Activated CD4-positive, alpha-beta T cell treated with anti-CD3 and anti-CD28 coated beads, Interleukin-2, amount 50 U/mL, for 16 hours (primary cell): ENCODE measurements at places on chromosomes 4 and X.

DNA sequence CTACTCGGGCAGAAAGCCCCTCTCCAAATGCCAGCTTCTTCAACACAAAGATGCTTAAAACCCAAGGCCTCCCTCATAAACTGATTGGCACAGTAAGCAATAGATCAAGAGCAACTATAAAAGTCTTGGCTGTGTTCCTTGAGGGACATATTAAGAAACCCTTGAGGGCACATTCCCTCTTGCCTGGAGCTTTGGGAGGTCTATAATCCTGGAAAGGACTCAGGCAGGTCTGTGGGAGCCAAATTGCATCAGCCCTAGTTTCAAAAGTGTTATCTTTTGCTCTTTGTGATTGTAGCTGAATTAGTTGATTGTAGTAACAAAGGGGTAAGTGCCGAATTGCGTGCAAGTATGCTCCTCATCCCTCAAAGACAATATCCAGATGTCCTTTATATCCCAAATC is 18.6 kb upstream of the SETD7 start:
- no peak for DNase-seq

DNA sequence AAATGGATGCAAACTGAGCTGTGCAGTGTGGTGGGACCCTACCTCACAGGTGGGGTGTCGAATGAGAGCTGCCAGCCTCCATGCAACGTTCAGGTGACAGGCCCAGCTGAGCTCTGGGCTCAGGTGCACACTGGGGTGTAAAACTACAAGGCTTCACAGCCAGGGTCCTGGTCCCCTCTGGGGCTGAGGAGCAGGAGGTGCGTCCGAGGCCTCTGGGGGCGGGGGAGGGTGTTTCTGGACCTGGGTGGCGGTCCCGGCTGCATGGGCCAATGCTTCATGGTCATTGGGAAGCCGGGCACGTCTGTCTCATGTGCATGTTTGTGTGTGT is 26.5 kb upstream of the SORCS2 start:
- no peak for DNase-seq

DNA sequence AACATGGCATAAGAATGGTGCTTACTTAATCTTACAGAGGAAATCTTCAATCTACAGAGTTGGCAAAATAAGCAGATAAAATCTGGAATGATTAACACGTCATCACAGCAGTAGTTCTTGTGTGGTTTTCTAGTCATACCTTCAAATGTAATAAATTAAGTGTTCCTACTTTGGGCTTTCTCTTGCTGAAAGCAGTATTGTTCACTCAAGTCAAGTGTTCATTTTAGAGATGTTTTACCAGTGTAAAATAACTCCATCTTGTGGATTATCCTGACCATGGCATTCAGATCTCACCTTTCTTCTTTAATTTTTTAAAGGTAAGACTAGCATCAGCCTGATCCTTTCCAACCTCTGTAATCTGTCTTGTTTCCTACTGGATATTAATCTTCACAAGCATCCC is 72.9 kb downstream of the ADAMTS3 start:
- no peak for DNase-seq

DNA sequence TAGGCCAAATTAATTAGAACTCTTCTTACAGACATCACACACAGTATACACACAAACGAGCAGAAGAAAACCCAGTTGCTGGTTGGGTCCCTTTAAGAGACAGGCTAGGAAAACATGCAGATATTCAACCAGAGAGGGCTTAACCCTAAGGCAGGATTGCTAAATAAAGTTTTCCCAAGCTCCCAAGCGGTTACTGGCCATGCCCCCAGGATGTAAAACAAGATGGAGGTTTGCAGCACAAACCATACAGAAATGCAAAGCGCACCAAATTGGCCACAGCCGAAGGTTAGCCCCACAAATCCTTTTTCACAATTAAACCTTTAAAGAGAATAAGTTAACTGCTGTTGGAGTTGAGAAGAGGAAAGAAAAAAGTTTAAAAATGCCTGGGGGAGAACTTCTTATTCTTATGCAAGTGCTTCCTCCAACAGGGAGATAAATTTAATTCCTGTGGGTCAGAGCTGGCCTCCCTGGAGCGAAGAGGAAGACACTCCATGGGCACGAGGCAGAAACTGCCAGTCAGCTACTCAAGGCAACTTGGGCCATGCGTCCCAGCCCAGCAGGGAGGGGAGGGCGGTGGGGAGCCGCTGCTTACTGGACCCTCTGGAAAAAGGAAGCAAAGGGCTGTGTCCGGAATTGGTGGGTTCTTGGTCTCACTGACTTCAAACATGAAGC is 167.6 kb upstream of the ARSJ start:
- DNase-seq, result no peak

GRCh38 chr4:176627916-176628315 is 164.8 kb downstream of the VEGFC start:
- no peak for DNase-seq

- no peak for DNase-seq
These were observed 800.2 kb upstream of the FTHL17 start for GRCh38 chrX:31872007-31872406.

- DNase-seq, result no peak
These were observed 75.7 kb upstream of the DDX3X start for GRCh38 chrX:41258226-41258625.

DNA sequence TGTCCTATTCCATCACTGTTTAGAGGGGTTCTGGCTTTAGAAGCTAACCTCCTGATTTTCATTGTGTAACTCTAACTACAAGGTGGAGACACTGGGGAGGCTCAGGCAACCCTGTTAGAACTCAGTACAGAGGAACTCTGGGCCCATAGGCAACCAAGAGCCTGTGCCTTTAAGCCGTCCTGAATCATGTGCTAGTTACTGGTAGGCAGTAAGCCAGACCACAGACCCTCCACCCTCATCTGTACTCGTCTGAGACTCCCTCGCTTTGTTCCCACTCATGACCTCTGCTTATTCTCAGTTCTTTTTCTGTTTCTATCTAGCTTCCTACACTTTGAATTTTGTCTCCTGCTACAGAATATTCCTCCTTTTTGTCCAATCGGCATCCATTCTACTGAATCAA is 31.4 kb downstream of the TBC1D1 start:
- no peak for DNase-seq

DNA sequence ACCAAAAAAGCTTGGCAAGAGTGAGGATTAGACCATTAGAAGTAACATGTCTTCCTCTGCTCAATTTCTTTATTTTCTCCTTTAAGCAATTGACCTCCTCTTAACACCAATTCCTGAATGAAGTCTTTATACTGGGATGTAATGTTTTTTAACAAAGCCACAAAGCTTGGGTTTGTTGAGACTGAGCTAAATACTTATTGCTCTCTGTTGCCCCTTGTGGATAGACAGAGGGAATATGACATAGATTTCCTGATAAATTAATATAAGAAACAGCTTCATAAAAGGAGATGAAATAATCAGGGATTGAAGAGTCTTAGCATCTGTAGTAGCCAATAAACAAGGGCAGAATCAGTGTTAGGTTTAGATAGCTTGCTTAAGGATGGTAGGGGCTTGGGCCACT is 57.6 kb downstream of the CCDC160 start:
- DNase-seq, result no peak

DNA sequence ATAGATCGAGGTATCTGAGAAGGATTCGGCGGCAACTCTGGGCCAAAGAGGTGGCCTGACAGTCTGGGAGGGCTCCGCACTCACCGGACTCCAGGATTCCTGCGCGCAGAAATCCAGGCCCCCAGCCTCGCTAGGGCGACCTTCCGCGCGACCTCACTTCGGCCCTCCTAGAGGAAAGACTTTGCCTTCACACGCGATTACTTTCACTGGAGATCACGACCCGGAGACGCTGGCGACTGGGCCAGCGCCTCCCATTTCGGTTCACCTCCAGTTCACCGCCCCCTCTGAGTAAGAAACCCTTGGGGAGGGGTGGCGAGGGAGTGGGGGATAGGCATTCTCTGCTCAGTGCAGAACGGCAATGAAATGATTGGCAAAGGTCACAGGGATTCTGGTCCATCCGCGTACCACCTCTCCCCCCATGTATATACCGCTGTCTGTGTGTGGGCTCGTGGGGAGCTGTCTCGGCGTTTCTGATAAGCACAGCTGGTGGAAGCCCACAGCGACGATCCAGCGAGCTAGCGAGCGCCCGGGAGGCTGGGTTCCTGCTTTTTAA is 2.5 kb downstream of the POU3F4 start:
- no peak for DNase-seq

DNA sequence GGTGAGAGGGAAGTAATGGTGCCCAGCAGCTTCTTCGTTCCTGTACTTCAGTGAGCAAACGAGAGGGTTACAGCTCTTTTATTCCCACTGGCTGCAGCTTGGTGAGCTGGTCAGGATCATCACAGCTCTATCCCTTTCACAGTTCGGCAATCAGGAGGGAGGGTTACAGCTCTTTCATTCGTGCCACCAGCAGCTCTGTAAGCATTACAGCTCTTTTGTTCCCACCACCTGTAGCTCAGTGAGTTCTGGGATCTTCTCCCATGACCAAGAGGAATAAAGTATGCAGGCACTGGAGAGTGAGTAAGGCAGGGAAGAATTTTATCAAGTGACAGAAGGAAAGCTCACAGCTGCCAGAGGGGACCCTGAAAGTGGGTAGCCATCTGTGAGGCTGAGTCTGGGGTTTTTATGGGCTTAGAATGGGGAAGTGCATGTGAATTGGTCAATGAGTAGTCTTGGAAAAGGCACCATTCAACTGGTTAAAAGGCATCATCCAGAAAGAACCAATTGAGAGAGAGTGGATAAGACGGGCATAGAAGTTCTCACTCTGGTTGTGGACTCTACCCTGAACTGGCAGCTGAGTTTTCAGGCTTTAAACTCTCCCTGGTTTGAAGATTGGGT is 123.7 kb downstream of the COX18 start:
- DNase-seq, result no peak

GRCh38 chrX:111507933-111508332 is 3.5 kb upstream of the SERTM2 start:
- DNase-seq, result no peak

DNA sequence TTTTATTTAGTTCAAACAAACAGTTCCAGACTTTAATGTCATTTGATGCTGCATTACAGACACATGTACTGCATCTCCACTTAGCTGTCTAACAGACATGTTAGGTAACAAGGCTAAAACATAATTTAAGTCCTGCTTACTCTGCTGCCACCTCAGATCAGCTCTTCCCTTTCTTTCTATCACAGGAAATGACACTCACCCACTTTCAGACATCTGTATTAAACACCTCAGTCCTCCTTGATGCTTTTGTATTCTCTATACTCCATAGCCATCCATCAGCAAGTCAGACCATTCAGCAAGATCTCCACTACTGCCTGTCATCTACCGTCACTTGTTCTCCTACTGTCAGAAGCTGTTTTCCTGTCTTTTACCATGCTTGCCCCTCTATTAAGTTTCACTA is 405.4 kb downstream of the IL15 start:
- DNase-seq, result peak; percentile 29

DNA sequence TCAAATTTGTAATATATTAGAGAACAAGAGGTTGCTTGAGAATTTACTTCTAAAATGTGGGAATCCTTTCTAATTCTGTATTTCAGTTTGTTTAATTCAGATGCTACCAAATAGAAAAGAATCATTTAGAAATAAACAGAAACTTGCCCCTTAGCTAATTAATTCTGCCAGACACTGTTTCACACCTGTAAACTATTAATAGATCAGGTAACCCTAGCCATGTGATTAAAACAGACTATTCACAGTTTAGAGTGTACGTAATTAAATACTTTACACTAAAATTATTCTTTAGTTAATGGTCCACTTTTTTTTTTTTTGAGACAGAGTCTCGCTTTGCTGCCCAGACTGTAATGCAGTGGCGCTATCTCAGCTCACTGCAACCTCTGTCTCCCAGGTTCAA is 124.0 kb downstream of the PTPN13 start:
- no peak for DNase-seq

DNA sequence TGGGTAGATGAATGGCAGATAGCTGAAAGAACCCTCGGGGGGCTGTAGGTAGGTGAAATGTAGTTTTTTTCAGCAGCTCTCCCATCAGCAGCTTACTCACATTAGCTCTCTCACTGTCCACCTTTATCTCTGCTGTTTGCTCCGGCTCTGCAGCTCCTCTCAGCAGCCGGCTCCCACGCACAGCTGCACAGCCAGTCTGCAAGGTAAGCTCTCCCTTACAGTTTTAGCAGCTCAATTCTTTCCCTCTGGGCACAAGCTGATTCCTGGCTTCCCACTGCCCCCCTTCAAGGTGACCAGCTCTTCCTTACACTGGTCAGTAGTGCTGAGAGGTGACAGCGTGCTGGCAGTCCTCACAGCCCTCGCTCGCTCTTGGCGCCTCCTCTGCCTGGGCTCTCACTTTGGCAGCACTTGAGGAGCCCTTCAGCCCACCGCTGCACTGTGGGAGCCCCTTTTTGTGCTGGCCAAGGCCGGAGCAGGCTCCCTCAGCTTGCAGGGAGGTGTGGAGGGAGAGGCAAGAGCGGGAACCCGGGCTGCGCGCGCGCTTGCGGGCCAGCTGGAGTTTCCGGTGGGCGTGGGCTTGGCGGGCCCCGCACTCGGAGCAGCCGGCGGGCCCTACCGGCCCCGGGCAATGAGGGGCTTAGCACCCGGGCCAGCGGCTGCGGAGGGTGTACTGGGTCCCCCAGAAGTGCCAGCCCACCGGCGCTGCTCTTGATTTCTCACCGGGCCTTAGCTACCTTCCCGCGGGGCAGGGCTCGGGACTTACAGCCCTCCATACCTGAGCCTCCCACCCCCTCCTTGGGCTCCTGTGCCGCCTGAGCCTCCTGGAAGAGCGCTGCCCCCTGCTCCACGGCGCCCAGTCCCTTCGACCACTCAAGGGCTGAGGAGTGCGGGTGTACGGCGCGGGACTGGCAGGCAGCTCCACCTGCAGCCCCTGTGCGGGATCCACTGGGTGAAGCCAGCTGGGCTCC is 393.6 kb downstream of the CENPC start:
- no peak for DNase-seq

- DNase-seq, result no peak
These were observed 148.1 kb downstream of the NWD2 start for GRCh38 chr4:37392521-37393255.

GRCh38 chrX:41956027-41956426 is 32.7 kb upstream of the CASK start:
- no peak for DNase-seq

DNA sequence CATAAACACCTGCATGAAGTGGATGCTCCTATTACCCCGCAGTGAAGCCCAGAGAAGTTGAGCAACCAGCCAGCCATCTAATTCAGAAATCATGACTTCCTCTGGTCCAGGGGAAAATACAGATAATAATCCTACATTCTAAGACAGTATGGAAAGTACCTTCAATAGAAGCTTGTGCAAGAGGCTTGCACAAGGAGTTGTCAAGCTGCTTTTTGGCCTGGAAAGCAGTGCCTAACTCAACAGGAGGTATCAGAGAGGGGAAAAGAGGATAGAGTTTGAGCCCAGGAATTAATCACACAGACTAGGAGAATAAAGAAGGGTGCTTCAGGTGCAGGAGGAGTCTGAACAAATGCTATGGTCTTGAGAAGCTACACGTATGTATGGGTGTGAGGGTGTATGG is 26.7 kb downstream of the TMEM192 start:
- DNase-seq, result no peak

GRCh38 chrX:107576841-107577240 is 51.5 kb upstream of the PRPS1 start:
- DNase-seq, result peak; percentile 51

- DNase-seq, result no peak
These were observed 56.0 kb downstream of the MAGEB10 start for GRCh38 chrX:27863809-27864208.

- peak; percentile 35 for DNase-seq
These were observed 78.7 kb upstream of the DCLK2 start for GRCh38 chr4:149999485-150000074.
